ENCODE measurements at places on chromosomes 6 and 20. TPM values are rescaled to one million over a fixed set of nuclear protein-coding genes. Genes with fewer than 3 reads are reported as not detected.

Gene ATF6B
- polyA plus RNA-seq: 23.1 TPM

Gene PLN
- polyA plus RNA-seq: not detected

Gene MEI4
- not detected for polyA plus RNA-seq

Gene OVOL2
- polyA plus RNA-seq: 0.07 TPM

Gene VSX1
- polyA plus RNA-seq: 1.2 TPM

Gene PSMB9
- 12.0 TPM for polyA plus RNA-seq

Gene LRRC73
- polyA plus RNA-seq: 0.61 TPM

Gene LHFPL5
- 0.16 TPM for polyA plus RNA-seq

Gene MATN4
- 0.08 TPM for polyA plus RNA-seq

Gene SAMD3
- not detected for polyA plus RNA-seq
